ENCODE measurements at places on chromosomes 4 and X.
A peak's percentile ranks its signal among the peaks of the same experiment; 100 is the strongest.

DNA sequence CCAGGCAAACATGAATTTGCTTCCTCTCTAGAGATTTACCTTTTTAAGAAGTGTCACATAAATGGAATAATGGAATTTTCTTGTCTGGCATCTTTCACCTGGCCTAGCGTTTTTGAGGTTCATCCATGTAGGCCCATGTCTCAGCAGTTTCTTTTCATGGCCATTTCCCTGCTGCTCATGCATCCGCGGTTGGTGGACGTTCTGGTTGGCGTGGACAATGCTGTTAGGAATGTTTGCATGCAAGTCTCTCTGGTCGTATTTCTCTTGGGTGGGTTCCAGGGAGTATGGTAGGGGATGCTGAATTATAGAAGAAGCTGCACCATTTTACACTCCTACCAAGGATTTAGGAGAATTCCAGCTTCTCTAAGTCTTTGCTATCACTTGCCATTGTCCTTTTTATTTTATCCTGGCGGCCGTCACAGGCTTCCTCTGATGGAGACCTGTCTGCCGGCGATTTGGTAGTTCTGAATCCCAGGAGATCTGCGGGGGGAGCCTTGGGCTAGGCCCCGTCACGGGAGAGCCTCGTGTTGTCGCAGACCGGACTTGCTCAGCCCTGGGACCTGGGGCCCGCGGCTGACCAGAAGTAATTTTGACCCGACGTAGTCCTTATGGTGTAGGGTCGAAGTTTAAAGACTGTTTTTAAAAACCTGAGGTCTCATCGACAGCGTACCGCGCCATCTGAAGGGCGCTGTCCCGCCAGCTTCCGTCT, 56.9 kb upstream of the TADA2B start:
- DNase-seq: no peak

- DNase-seq: no peak
These were observed 35.3 kb upstream of the DCX start for GRCh38 chrX:111447298-111447697.

- DNase-seq: no peak
These were observed 565.1 kb upstream of the DIPK2B start for GRCh38 chrX:45765767-45766166.

GRCh38 chr4:8230891-8231290, 31.8 kb downstream of the SH3TC1 start:
- no peak for DNase-seq

GRCh38 chrX:6307156-6307555, 78.5 kb upstream of the NLGN4X start:
- DNase-seq: no peak

- DNase-seq: no peak
These were observed 5.0 kb upstream of the RPS6KA3 start for GRCh38 chrX:20271730-20272129.

DNA sequence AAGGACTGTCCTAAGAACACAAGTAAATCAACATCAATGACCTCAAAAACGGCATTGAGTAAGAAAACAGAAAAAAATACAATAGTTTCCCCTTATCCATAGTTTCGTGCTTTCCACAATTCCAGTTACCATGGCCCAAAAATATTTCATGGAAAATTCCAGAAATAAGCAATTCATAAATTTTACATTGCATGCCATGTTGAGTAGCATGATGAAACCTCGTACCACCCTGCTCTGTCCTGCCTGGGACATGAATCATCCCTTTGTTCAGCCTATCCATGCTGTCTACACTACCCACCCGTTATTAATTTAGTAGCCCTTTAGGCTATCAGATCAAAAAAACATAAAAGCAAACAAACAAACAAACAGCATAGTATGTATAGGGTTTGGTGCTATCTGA, 51.1 kb downstream of the KLF3 start:
- DNase-seq: no peak

DNA sequence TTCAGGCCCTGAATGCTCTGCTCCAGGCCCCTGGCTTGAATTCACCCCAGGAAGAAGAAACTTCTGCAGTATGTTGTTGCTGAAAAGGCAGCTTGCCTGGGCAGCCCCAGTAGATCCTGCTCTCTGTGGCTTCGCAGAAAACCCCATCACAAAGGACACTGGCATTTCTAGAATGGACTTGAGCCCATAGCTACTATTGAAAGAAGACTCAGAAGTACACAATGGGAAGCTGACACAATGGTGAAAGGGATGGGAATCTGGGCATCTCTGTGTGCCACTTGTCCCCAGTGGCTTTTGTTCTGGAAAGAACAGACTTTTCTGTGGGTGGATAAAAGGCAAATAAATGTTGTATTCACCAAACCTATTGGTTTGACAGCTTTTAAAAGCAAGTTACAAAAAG, 67.4 kb upstream of the SCML1 start:
- DNase-seq: no peak

DNA sequence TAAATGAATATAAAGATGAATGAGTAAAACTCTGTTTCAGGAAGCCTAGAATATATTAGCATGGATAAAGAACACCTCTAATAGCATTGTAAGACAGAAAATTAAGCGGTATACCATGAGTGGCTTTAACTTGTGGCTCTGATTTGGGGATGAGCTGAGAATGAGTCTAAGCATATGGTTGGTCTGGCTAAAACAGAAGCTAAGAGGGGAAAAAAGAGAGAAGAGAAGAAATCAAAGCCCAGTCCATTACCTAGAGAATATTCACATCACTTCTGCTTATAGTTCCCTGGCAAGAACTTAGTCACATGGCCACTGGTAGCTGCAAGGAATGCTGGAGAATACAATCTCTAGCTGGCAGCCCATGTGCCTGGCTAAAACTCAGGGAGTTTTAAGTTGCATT, 414.5 kb downstream of the PRDM5 start:
- no peak for DNase-seq

- no peak for DNase-seq
These were observed 58.4 kb downstream of the RXFP1 start for GRCh38 chr4:158580064-158580463.

- DNase-seq: no peak
These were observed 24.3 kb downstream of the RBM10 start for GRCh38 chrX:47169273-47169672.

DNA sequence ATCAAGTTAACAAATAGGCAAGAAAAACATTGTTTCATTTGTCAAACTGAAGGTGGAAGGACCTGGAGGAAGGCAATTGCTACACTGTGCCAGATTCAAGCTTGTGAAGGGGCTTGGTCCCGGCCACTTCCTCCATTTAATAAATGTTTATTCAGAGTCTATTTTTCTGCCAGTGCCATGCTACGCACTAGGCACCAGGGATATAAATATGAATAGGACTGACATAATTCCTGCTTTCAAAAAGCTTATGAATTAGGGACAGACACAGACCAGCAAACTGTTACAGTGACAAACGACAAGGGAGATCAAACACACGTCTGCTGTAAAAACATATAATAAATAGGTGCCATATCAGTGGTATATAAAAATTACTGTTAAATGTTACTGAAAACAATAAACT, 571 bp downstream of the TLR6 start:
- no peak for DNase-seq

DNA sequence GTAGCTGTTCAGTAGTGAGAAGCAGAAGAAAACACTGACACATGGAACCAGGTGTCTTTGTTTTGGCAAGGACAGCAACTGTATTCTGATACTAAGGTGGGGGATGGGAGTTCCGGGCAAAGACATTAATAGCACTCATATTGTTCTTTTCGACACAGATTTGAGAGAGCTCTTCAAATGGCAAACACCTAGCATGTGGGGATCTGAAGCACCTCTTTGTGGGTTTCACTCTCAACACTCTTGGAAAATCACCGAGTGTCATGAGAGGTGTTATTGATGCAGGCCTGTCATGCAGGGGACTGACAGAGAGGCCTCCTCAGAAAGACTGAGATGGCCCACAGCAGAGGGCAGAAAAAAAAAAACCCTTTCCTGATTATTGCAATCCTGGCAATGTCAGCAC, 228.4 kb upstream of the VCX start:
- DNase-seq: no peak

GRCh38 chrX:10310511-10310910, 153.7 kb downstream of the CLCN4 start:
- DNase-seq: no peak

DNA sequence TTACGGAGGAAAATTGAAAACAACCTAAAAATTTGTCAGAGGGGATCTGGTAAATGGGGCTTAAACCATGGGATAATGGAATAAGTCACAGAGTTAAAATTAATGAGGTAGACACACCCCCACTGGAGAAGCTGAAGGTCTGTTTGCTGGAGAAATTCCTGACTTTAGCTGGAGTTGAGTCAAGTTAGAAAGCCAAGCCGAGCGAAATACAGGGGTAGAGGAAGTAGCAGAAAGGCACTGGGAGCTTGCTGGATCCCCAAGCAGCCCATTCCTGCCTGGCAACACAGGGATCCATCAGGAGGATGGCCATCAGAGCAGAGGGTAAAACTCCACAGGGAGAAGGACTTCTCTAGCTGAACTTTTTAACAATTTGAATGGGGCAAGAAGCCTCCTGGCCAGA, 163.8 kb downstream of the ATRX start:
- DNase-seq: no peak

- DNase-seq: no peak
These were observed 307 bp upstream of the ATRX start for GRCh38 chrX:77786365-77786680.

DNA sequence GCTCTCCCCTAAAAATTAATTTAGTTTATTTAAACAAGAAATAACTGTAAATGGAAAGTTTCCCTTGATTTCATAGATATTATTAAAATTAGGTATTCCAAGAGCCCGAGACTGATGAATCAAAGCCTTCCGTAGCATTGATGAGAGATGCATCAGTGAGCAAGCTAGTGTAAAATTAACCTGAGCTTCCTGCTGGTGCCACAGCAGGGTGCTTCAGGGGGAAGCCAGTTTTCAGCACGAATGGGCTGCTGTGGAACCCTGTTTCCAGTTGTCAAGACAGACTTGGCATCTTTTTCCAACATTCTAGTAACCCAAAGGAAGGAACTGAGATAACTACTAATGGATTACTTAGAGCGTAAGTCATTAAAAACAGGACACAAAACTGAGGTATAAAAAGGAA, 221.7 kb downstream of the RBMX2 start:
- no peak for DNase-seq

DNA sequence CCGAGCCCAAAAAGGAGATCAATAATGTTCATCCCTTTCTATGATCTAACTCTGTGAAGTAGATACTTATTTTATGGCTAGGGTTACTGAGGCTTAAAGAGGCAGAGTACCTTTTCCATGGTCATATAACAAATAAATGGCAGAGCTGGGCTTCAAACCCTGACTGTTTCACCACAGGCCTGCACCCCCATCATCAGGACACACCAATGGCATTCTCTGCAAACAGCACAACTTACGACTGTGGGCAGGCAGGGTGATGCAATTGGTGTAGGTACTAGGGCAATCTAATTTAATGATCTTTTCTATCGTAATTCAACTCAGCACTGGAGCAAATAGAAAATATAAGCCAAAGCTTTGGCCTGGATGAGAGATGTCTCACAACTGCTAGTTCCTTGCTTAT, 118.8 kb upstream of the CBR4 start:
- no peak for DNase-seq

DNA sequence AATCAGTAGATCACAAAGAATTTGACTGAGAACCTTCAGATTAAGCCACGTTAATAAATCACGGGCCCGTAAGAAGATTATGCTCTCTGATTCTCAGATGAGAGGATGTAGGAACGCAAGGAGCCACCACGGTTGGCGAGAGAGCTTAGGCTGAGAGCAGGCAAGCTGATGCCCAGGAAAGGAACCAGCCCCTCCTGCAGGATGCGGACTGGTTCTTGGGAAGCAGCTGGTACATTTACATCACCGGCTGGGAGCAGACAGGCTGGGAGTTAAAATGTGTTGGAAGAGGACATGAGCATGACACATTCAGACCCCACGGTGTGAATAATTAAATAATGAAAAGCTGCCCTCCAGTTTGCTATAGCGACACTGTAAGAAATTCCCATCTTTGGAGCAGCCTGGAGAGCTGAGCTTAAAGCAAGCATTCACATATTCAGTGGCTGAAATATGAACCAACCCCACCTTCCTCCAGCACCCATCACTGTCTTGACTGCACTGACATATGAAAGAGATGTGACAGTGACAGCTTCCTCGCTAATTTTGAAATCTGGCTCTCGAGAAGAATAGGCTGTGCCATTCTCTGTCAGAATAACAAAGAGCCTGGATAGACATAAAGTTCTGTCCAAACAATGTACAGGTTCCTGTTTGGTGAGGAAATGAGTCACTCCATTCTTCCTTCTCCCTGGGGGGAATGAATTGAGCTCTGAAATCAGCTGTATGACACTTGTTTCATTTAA, 33.1 kb downstream of the LNX1 start:
- DNase-seq: no peak

- no peak for DNase-seq
These were observed 19.0 kb downstream of the FAM47E start for GRCh38 chr4:76270244-76271175.

GRCh38 chr4:39106011-39106410, 44.0 kb downstream of the KLHL5 start:
- DNase-seq: no peak

- DNase-seq: peak; percentile 74
These were observed at the start of gene TMEM164 for GRCh38 chrX:110002300-110003166. TMEM164 (plus strand) TSS chrX:110003114; CDS start chrX:110003775, 661 bp downstream.

GRCh38 chr4:122764071-122764820, 31.7 kb downstream of the BBS12 start:
- DNase-seq: no peak

- DNase-seq: no peak
These were observed 99.7 kb downstream of the FIP1L1 start for GRCh38 chr4:53477038-53477565.

GRCh38 chr4:14383652-14384051, 618.6 kb upstream of the CPEB2 start:
- no peak for DNase-seq

- no peak for DNase-seq
These were observed 16.3 kb upstream of the ZNF41 start for GRCh38 chrX:47499293-47499692.

GRCh38 chrX:24025741-24026403, 1.1 kb downstream of the KLHL15 start:
- DNase-seq: no peak

- no peak for DNase-seq
These were observed 176.9 kb upstream of the DCAF8L1 start for GRCh38 chrX:28158019-28158777.

GRCh38 chr4:40482985-40483647, 146.5 kb downstream of the RBM47 start:
- DNase-seq: no peak

- DNase-seq: peak; percentile 34
These were observed at the start of gene YIPF6 for GRCh38 chrX:68498508-68499379. YIPF6 (plus strand) TSS chrX:68499051; CDS start chrX:68499067, 16 bp downstream.

GRCh38 chrX:39819921-39820849, 277.6 kb downstream of the BCOR start:
- no peak for DNase-seq
